ENCODE measurements at places on chromosomes 16 and 17.
A peak's percentile ranks its signal among the peaks of the same experiment; 100 is the strongest.

DNA sequence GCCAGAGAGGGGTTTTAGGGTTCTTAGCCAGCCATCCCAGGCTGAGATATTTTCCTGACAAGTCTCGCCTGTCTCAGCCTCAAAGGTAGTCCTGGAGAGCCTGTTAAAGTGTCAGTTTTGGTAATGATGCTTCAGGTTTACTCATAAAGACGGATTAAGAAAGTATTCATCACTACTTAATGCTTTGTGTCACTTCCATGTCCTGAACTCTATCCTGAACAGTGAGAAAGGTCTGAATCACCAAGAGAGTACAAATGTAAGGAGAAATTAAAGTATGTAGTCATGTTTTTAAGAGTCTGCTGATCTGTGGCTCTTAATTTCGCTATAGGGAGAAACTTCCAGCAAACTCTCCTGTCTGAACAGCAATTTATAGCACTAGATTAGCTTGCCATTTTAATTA lies 14.0 kb downstream of the RPGRIP1L start:
- DNase-seq = peak; percentile 53

DNA sequence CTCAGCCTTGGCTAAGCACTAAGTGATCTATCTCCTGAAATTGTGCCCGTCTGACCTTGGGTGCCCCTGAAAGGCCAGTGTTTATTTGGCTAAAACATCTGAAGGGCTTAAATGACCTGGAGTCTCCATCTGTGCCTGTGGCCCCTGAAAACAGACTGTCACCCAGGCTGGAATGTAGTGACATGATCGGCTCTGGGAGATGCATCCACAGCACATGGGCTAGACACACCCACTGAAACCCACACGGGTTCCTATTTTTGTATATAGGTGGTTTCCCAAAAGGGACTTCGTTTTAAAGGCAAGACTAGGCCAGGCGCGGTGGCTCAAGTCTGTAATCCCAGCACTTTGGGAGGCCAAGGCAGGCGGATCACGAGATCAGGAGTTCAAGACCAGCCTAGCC lies 13.5 kb downstream of the CEP295NL start:
- DNase-seq = no peak

GRCh38 chr16:3816326-3816725 lies 64.2 kb downstream of the CREBBP start:
- no peak for DNase-seq

GRCh38 chr17:47239967-47240651 lies 13.5 kb upstream of the ITGB3 start:
- DNase-seq = peak; percentile 99

DNA sequence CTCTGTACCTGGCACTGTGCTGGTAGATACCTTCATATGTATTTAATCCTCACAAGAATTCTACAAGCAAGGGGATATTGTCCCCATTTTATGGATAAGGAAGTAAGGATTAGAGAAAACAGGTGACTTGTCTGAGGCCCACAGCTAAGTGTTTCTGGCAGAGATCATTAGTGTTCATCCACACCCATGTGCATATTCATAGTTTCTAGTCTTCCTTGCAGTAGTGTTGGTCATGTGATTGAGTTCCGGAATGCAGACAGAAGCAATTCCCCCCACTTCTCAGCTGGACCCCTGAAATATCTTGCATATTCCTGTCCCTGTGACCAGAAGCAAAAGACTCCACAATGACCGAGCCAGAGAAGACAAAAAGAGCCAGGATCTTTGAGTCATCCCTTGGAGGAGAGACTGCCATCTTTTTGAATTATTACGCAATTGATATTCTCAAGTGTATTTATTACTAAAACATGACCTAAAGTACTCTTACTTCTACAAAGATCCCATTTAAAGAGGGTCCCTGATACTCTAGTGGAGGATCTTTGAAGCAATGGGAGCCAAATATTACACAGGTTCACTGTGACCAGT lies 43.4 kb downstream of the SOX9 start:
- DNase-seq = no peak

DNA sequence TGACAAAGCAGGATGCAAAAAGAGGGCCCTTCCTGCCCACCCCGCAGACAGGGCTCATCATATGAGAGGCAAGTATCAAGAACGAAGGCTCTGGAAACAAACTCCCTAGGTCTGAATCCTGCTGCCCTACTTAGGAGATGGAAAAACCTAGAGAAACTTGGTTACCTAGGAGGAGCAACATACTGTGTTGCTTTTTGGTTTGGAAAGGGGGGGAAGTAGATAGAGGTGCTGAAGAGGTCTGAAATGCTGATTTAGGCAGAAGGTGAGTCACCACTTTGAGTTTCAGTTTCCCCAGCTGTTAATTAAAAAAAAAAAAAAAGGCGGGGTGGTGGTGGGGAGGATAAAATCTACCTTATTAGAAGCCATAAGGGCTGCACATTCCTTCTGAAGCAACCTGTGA lies 1.5 kb downstream of the N4BP1 start:
- DNase-seq = peak; percentile 22

- DNase-seq = peak; percentile 90
These were observed 84.4 kb downstream of the VMP1 start for GRCh38 chr17:59791603-59792457.
